ELF-1 (cell line): ENCODE measurements at places on chromosomes 5 and 9.
A peak's percentile ranks its signal among the peaks of the same experiment; 100 is the strongest.

GRCh38 chr5:111463311-111463710 lies 49.0 kb downstream of the STARD4 start:
- peak; percentile 6 for DNase-seq

DNA sequence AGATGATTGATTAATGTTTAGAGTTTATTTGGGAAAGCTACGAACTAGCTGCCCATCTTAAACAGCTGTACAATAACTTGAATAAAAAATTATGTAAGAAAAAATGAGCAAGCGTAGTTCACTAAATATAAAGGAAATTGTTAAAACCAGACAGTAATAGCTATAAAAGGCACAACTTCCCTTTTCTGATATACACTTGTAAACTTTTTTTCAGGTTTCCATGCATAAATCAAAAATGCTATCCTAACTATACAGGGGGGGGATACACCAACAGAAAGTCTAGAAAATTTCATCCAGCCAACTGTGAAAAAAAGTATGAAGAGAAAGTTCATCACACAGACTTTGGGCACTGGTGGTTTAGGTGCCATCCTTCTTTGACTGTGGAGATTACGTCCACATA lies 122.3 kb downstream of the NR3C1 start:
- no peak for DNase-seq

- DNase-seq = no peak
Measured at GRCh38 chr5:31459594-31459993, 72.3 kb downstream of the DROSHA start.

- no peak for DNase-seq
Measured at GRCh38 chr5:10797261-10797660, 36.2 kb upstream of the DAP start.

DNA sequence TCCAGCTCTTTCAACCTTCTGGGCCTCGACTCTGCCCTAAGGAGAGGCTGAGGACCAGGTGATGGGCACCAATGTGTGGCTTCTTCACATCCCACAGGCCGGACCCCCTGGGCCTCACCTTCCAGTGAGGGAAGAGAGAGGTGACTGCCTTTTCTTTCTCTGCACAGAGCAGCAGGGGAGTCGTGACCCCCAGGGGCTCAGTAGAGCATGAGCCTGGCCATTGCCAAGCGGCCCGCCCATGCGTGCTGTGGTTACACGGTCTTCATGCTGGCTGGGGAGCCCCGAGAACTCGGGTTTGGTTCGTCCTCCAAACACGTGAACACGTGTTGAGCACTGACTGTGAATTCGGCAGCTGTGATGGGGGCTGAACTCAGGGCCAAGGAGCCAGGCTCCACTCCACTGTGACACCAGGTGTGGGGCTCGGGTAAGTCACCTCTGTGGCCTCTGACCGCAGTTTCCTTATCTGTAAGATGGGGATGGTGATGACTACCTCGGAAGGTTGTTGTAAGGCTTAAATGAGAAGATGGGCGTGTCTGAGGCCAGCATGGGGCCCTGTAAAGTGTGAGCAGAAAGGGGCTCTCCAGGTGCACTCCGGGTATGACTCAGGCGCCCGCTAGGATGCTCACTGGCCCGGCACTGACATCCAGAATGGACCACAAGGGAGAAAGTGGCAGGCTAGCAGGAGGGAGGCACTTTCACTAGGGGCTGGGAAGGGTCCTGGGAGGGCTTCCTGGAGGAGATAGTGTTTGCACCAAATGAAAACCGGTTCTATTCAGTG lies 13.4 kb upstream of the GRHPR start:
- DNase-seq = no peak

- DNase-seq = peak; percentile 68
Measured at GRCh38 chr9:113807173-113808061, 68.7 kb upstream of the ZNF618 start.

- no peak for DNase-seq
Measured at GRCh38 chr9:127711226-127711701, 4.2 kb downstream of the PTRH1 start.

- no peak for DNase-seq
Measured at GRCh38 chr5:43390471-43390870, 21.7 kb downstream of the CCL28 start.

DNA sequence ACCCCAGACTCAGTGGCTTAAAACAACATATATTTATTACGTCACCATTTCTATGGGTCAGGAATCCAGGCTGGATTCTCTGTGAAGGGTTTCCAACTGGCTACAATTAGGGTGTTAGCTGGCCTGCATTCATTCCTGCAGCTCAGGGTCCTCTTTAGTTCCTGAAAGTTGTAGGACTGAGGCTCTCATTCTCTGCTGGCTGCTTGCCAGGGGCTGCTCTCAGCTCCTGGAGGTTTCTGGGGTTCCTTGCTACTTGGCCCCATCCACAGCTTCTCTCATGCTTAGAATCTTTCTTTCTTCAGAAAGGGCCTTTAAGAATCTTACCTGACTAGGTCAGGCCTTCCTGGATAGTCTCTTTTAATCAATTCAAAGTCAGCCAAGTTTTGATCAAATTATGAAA lies 424.6 kb downstream of the GADD45G start:
- DNase-seq = no peak

DNA sequence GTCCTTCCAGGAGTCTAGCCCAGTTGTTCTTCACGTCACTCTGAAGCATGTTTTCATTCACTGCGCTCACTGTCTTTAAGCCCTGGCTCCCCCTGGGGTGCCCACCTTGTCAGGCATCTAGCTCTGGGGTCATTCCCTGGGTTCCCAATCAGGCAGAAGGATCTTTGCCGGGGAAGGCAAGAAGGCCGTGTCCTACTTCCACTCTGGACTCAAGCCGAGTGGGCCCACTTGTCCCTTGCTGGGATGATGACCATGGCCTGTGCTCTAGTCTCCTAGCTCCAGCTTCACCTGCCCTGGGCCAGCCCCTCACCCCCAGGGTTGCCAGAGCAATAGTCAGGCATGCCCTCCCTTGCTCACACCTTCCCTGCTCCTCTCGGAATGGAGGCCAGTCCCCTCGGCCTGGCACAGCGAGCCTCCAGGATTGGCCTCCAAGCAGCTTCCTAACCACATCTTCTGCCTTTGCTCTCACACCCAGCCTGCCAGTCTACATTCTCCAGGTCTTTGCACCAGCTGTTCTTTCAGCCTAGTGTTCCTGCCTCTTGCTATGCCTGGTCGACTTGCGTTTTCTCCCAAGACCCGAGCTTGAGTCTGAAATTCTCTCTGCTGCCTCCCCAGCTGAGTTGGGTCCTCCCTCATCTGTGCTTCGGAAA lies 32.2 kb upstream of the PSD2 start:
- DNase-seq = no peak

DNA sequence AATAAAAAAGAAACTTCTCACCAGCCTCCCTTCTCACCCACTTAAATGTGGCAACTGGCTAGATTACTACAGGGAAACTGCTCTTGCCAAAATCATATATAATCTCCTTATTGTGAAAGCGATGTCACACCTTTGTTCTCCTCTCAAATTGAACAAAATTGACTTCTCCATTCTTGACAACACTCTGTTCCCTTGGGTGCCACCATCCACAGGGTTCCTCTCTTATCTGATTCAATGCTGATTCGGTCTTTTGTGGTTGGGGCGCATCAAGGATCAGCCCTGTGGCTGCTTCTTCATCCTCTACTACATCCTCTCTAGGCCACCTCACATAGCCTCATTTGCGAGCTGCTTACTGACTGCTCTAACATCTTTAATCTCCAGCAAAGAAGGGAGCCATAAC lies 86.1 kb downstream of the EDIL3 start:
- no peak for DNase-seq

DNA sequence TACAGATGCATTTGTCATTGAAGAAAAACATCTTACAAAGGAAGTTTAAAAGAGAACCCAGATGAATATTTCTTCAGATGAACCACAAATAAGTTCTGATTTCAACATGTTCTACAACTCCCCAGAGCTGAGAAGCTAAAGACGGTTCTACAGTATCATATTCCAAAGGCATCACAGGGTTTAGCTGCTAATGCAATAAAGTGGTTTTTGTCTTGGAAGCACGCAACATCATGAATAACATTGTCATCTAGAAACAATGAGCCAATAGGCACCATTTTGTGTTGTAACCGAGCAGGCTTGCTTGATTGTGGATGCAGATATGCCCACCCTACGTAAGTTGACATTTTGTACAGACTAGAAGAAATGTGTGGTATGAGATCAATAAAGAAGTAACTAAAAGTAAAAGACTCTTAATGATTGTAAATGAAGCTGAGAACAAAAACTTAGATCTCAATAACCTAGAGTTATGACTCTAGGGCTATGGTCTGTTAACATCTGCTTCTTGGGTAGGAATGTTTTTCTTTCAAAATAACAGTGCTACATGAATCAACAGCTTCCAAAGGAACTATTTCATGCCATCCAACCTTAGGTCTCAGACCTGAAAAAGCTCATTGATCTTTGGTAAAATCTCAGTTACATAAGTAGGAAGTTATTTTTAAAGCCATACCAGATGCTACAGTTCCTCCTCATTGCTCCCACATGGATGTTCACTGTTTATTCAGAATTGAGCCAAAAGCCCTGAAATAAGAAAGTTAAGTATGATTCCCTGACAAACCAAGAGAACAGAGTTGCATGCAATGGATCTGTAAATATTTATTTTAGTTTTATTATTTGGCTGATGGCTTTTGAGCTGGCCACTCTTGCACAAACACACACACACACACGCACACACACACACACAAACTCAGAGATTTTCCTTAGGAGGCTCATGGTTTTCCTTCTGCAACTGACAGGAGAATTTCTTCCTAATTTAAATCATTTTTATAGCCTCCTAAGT lies 118.7 kb upstream of the SLCO6A1 start:
- DNase-seq = no peak

DNA sequence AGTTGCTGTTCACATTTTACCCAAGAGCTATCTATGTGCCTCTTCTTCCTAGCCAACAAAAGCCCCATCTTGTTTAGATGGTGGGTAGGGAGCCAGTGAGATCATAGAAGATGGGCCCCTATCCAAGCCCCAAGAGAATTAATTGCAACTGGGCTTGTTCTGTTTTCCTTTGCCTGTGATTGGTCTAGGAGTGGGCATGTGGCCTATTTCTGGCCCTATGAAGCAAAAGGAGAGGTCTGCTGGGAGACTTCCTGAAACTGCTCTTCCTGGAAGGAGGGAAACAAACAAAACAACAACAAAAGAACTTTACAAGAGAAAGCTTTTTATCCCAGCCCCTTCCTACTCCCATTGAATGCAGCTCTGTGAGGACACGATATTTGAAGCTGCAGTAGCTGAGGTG lies 32.5 kb upstream of the ALDOB start:
- no peak for DNase-seq

DNA sequence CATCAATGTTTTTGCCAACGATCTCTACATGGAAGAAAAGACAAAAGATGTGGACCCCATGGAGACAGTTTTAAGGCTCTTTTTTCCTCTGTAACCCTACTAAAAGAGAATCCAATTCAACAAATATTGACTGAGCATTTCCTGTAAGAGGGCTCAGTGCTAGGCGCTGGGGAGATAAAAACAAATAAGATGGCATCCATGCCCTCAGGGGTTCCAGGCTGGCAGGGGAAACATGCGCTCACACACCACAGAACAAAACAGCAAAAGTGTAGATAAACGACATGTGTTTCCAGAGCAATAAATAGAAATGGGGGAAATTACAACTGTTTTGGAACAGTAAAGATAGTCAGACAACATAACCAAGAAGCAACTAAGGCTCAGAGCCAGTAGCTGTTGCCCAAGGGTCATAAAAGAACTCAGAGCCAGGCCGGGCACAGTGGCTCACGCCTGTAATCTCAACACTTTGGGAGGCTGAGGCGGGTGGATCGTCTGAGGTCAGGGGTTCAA lies 25.2 kb downstream of the ZNF608 start:
- DNase-seq = peak; percentile 46

DNA sequence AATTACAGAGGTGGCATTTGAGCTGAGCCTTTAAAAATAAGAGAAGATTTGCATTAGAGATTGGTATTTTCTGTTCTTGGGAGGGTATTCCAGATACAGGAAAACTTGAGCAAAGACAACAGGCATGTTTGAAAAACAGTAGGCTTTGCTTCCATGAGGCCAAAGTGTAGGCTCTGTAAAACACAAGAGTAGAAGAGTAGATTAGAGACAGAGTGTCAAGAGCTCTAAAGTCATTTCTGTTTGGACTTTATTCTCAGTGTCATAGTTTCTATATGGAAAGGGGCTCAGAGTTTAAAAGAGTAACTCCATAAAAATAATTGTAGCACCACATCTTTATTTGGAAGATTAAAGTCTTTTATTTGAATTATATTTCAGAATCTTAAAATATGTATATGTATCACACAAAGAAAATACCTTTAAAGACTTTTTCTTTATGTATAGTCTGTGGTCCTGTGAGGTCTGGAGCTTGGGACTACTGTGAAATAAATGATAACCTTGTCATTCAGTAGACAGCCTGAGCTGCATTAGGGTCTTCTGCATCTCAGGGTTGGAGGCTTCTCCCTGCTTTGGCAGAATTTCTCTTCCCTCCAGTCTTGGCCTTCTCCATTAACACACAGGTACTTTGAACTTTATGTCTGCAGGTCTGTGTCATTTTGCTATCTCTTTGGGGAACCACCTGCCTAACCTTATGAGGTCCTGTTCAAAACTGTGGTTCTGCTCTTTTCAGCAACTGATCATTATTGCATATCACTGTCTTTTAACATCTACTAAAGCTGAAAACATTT lies 73.6 kb downstream of the ZSWIM6 start:
- DNase-seq = no peak

DNA sequence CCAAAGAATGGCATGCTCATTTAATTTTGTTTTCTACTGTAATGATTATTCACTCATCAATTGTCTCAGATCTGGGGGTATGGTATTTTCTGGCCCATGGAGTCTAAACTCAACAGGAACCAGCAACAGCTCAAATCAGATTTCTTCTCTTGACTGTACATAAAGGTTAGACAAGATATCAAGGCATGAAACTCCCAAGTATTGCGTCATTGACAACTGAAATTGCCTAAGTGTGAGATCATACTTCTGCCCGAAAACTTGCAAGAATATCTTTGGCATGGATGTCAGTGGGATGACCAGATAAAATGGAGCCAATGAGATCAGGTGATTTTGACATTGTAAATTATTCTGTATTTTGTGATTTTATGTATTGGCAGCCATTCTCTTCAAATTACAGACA lies 141.7 kb upstream of the STK32A start:
- DNase-seq = no peak

- DNase-seq = no peak
Measured at GRCh38 chr5:137754961-137755762, 999 bp upstream of the HNRNPA0 start.

- DNase-seq = no peak
Measured at GRCh38 chr9:131961496-131961880, 118.2 kb downstream of the MED27 start.

- no peak for DNase-seq
Measured at GRCh38 chr5:125481506-125482465, 735.3 kb upstream of the ZNF608 start.

DNA sequence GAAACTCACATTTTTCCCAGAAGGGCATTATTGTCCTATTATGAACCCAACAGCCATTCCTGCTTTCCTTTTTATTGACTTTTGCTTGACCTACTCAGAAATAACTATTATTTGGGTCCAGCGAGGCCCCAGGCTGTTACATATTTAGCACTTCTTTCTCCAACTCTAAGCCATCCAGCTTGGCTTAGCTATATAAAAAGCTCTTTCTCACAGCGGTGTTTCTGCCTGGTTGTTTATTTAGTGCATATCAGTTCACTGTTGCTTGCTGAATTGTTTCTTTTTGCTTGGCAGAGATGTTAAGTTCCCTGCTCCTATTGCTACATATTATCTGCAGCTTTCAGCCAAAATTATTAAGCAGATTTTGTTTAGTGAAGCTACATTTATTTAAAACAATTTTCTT lies 1156.8 kb upstream of the SEMA6A start:
- DNase-seq = no peak

- DNase-seq = peak; percentile 51
Measured at GRCh38 chr9:114282926-114283325, 40.0 kb upstream of the ORM1 start.
